Urinary bladder (tissue), 4 donors: ENCODE measurements at places on chromosomes 13 and 19.

DNA sequence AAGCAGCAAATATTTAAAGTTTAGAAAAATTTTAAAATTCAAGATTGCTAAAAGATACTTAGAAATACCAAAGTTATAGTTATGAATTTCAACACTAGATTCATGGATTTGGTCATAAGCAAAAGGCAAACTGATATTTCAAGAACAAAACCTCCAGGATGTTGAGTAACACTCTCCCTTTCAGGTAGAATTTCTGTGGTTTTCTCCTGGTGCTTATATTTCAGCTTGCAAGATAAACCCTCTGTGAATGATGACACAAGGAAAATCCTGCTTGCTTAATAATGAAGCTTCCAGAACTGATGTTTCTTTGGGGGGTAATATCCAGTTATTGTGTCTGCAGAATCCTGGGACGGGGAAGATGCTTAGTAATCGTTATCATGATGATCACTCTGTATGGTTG, 320.3 kb upstream of the EDNRB start:
- no peak for DNase-seq

- DNase-seq, result no peak
These were observed 114.8 kb downstream of the COL4A2 start for GRCh38 chr13:110421696-110422385.

DNA sequence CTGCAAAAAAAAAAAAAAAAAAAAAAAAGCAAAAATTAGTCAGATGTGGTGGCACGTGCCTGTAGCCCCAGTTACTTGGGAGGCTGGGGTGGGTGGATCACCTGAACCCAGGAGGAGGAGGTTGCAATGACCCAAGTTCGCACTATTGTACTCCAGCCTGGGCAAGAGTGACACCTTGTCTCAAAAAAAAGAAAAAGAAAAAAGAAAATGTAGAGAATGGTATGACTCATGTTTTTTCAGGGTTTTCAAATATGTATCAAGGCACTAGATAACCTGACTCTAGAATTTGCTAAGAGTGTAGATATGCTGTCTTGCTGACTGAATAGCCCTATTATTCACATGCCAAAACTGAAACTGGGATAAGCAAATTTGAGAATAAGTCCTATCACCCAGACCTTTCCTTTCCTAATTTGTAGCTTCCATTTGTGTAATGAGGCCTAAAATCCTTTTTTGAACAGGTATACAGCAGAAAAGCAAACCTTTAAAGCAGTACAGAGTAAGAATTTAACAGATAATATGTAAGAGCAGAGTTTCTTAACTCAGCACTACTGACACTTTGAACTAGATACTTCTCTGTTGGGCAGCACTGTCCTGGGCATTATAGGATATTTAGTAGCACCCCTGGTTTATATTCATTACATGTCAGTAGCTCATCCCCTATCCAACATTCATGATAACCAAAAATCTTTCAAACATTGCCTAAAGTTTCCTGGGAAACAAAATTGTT, 108.6 kb downstream of the ELF1 start:
- no peak for DNase-seq

- no peak for DNase-seq
These were observed 89.5 kb downstream of the ZNF100 start for GRCh38 chr19:21677696-21678418.

DNA sequence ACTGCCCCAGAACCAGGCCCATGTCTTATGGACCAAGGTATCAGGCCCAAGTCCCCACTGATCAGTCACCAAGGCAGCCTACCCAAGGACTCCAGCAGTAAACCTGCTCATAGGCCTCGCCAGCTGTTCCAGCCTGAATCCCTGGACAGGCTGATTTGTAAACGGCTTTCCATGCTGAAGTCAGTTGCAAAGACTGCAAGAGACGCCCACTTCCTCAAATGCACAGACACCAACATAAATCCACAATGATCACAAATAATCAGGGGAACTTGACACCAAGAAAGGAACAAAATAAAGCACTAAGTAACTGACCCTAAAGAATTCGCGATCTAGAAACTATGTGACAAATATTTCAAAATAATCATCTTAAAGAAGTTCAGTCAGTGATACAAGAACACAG, 75.2 kb downstream of the RXFP2 start:
- no peak for DNase-seq

- DNase-seq, result no peak
These were observed 396.7 kb downstream of the RFC3 start for GRCh38 chr13:34214686-34215085.

- no peak for DNase-seq
These were observed 361.6 kb upstream of the PCDH20 start for GRCh38 chr13:61777271-61777670.

DNA sequence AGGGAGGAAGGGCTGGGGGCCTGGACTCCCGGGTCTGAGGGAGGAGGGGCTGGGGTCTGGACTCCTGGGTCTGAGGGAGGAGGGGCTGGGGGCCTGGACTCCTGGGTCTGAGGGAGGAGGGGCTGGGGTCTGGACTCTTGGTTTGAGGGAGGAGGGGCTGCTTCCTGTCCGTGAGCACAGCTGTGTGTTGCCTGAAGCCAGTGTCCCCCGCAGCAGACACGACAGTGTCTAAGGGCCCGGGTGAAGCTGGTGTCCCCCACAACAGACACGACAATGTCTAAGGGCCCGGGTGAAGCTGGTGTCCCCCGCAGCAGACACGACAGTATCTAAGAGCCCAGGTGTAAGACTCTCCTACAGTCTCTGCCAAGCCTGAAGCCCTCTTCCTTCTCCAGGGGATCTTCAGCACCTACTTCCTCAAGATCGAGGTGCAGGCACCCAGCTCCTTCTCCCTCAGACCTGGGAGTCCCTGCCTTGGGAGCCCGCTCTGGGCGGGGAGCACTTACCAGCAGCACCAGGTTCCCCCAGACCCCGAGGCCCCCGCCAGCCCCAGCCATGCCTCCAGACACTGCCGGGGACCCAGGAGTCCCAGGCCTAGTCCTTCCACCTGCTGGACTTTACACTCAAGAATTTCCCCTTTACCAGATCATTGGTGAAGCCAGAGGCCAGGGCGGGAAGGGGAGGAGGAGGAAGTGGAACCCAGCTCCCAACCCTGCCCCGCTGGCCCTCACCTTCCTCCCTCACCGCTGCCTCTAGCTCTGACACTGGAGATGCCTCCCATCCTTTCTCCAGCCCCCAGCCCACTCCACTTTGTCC, at the start of gene PTPRH:
Gene PTPRH, minus strand, starts transcription at position 622 of the 813 bp plus-strand sequence. Its CDS starts 68 bp downstream, at position 554.
- DNase-seq, result no peak

GRCh38 chr13:89857502-89857901, 1490.0 kb upstream of the MIR17HG start:
- no peak for DNase-seq

GRCh38 chr13:93361703-93362102, 135.1 kb downstream of the GPC6 start:
- DNase-seq, result no peak

DNA sequence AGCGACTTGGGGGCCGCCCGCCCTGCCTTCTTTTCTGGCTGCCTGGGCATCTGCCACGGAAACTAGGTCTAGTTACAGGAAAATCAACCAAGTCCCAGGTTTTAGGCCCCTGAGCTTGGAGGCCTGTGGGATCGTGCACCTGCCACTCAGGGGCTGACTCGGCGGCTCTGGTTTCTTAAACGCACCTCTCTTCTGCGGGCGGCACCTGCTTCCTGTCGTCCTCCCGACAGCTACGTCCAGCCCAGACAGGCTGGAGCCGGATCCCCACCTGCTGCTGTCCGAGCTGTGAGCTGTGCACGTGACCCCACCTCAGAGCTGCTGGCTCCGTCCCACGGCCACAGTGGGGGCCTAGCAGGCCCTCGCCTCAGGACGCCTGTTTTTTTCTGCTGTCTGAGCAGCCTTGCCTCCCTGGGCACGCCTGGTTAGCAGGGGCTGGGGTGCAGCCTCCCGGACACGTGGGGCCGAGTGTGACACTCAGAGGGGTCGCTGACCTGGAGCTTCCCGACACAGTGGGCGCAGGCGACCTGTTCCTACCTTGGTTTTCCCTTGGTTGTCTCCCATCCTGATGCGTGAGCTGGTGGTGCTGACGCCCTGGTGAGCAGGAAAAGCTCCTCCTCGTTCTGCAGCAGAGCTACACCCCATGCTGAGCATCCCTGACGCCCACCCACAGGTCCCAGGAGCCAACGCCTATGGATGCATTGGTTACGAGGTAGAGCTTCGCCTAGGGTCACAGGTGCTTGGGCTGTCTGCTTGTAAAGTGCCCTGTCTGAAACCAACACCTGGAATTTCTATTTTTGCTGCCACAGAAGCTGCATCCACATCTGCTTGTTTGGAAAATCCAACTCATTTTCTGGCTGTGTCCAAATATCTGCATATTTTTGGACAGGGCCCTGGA, 17.5 kb downstream of the TMEM255B start:
- no peak for DNase-seq

DNA sequence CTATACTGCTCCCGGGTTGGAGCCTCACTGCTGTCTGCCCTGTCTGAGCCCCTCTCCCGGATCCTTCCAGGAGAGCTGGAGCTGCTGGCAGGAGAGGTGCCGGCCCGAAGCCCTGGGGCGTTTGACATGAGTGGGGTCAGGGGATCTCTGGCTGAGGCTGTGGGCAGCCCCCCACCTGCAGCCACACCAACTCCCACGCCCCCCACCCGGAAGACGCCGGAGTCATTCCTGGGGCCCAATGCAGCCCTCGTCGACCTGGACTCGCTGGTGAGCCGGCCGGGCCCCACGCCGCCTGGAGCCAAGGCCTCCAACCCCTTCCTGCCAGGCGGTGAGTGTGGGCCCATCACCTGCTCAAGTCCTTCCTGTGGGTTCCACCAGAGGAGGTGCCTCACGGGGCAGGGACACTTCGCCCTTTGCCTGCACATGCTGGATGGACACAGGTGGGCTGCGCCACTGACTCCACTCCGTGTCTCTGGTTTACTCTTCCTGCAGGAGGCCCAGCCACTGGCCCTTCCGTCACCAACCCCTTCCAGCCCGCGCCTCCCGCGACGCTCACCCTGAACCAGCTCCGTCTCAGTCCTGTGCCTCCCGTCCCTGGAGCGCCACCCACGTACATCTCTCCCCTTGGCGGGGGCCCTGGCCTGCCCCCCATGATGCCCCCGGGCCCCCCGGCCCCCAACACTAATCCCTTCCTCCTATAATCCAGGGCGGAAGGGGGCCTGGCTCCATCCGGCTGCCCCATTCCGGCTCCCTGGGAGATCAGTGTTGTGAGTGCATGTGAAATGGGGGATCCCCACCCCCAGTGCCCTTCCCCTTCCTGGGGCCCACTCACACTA, 19.8 kb downstream of the EPN1 start:
- no peak for DNase-seq

- DNase-seq, result no peak
These were observed 1.6 kb downstream of the DIAPH3 start for GRCh38 chr13:60162096-60162495.

GRCh38 chr13:31377946-31378345, 178.2 kb downstream of the B3GLCT start:
- DNase-seq, result no peak

DNA sequence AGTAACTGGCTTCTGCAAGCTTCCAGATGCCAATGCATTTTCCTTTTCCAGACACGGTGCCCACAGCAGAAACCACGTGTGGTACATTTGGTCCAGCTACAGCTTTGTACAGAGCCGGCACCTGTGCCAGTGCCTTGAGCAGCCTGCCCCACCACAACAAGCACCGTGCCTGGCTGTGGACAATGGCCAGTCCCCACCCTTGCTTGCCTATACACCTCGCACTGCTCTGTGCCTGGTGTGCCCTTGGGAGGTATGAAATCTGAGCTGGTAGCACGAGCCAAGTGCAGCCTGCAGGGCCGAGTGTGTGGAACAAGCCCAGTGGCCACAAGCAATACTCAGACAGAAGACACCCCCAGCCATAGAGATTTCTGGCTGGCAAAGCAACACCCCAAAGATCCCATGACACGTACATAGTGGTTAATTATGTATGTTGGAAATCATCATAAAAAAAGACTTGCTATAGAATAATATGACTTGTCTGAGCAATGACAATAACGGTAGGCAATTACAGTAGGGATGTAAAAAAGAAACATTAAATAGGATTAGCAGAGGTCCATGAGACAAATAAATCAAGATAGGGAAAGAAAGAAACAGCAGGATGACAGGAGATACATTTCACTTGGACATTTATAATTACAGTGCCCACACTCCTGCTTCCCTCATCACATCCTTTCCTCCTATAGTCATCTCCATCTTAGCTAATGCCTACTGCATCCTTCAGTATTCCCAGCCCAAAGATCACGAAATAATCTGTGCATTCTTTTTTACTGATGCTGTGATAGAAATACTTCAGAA, 1399.5 kb downstream of the PCDH9 start:
- no peak for DNase-seq

DNA sequence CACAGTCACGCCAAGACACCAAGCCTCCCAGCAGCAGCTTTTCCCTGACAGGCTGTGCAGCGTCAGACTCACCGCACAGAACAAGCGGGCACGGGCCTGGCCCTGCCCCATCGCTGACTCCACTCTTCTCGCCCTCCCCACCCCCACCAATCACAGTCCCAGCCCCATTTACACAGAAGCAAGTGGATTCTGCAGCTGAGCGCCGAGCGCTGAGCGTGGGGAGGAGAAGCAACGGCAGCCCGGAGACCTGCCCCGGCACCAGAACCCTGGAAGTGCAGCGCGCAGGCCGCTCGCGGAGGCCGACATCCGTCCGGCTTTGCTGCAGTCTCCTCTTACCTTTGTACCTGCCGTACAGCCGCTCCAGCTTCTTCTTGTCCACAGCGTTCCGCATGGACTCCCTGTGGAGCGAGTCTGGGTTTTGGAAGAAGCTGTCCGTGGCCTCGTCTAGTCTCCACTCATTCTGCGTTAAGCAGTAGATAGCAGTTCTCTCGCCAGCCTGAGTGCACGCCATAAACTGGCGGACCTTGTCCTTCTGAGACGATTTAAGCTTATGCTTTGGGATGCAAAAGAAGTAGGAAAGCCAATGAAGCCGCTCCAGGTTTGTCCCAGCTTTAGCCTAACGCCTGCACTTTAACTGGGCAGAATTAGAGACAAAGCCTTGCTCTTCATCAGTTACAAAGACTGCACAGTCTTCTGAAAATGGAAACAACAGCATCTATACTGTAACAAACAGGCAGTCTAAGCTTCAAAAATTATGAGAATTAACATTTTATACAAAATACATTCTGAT, 6.8 kb downstream of the DCUN1D2 start:
- DNase-seq, result no peak

GRCh38 chr19:35240327-35240726, 8.5 kb upstream of the LSR start:
- no peak for DNase-seq

DNA sequence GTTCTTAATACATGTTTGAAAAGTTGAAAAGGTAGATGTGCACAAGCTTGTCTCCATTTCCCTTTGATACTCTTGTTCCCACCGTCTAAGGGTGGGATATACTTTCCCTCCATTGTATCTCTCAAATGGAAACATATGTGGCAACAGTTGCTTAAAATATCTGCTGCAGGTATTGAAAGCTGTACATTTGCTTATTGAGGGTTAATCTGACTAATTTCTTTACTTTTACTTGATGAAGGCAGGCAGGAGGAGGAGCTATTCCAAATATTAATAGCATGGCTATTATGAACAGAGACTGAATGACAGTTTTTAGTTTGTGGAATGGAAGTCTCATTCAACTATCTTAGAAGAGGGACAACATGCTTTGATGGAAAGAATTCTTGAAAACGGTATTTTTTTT, 103.8 kb downstream of the SLC10A2 start:
- DNase-seq, result no peak

- DNase-seq, result no peak
These were observed 3.7 kb upstream of the CREB3L3 start for GRCh38 chr19:4149518-4150288.
